Stimulated activated CD8-positive, alpha-beta memory T cell treated with anti-CD3 and anti-CD28 coated beads, Interleukin-15, amount 100 ng/mL, for 48 hours (primary cell): ENCODE measurements at places on chromosomes 12 and 14.

DNA sequence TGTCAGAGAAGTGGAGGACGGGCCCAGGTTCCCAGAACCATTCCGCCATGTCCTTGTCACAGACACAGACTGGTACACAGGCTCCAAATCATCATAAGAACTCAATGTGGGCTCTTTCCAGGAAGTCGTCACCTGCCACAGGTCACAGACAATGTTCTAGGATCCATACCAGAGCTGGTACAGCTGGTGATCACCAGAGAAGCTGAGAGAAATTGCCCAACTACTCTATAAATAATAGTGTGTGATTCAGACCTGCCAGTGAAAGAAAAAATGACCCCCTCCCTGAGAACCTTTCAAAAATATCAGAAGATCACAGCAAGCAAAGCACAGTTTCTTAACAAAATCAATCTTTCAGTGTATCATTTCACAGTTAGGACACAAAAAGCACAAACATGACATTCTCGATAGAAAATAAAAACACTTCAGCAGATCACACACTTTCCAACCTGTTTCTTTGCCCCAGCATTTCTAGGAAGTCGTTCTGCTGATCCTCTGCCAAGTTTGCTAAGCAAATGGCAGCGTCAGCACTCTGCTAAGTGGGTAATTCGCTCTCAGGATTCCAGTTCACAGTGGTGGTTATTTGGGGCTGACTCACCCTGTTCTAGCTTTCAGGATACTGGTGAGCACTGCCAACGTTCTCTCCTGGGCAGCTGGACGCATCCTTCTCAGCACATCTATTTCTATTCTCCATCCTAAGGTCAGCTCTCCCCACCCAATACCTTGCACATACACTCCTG, 223.3 kb upstream of the SFSWAP start:
- DNase-seq: no peak

- DNase-seq: no peak
Measured at GRCh38 chr12:49974231-49974675, 1.5 kb downstream of the AQP6 start.

DNA sequence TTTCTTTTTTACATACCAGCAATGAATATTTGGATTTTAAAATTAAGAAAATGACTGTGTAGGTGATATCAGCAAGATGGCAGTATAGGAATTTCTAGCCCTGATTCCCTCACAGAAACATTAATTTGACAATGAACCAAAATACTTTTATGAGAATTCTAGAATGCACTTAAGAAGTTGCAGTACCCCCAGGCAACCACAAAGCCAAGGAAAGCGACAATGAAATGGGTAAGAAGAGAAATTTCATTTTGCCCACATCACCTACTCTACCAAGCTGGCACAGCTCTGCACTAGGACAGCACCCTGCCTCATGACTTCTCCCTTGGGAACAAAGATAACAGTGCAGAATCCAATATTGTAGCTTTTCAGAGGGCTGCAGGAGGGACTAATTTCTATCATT, 6.6 kb downstream of the OR9K2 start:
- DNase-seq: no peak

- no peak for DNase-seq
Measured at GRCh38 chr14:90175631-90176030, 80.7 kb upstream of the PSMC1 start.

DNA sequence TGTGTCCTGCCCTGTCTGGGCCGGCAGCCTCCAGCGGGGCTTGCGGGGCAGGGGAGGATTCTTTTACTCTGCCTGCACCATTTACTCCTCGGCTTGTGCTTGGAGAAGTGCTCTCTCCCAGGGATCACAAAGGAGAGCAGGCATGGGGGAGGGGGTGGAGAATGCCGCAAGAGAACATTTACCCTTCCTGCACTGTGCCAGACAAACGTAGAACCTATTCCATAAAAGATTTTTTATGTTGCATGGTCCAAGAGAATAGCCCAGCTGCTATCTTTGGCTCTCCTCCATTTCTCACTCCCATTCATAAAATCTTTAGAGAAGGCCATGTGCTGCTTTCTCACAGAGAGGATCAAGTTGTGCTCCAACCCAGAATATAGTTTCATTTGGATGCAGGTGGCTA, 159.4 kb downstream of the SPTSSA start:
- DNase-seq: no peak

- DNase-seq: no peak
Measured at GRCh38 chr12:74619084-74619483, 81.4 kb downstream of the ATXN7L3B start.

- no peak for DNase-seq
Measured at GRCh38 chr12:49131894-49132461, 783 bp upstream of the TUBA1B start.

DNA sequence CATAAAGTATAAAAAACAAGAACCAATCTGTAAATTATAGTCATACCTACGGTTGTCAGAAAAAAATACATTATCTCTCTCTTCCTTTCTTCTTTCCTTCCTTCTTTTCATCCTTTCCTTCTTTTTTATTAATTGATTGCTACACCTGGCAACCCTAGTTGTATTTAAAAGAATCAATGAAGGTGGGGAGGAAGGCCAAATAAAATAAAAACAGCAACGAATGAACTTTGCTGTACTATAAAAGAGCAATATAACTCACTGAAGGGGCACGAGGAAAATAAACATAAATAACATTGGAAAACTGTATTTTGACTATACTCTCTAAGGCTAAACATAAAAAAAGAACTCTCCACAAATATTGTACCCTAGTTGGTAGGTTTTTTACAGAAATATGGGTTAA, 898.2 kb upstream of the USP15 start:
- DNase-seq: no peak

DNA sequence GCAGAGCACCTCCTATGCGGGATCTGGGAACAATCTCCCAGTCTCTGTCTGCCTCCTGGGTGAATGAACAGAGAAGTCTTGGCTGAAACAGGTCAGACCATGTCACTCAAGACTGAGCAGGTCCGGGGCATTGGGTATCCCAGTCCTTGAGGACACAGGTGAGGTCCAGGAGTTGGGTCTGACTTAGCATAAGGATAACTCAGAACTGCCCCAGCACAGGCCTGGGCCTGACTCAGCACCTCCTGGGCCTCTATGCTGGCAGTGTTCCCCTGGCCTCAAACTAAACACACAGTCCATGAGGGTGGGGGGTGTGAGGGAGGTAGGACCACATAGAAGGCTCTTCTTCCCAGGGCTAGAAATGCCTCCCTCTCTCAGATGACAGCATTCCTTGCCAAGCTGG, 1.5 kb upstream of the SDR9C7 start:
- no peak for DNase-seq

GRCh38 chr14:51093371-51094281, 1.3 kb downstream of the TRIM9 start:
- no peak for DNase-seq

DNA sequence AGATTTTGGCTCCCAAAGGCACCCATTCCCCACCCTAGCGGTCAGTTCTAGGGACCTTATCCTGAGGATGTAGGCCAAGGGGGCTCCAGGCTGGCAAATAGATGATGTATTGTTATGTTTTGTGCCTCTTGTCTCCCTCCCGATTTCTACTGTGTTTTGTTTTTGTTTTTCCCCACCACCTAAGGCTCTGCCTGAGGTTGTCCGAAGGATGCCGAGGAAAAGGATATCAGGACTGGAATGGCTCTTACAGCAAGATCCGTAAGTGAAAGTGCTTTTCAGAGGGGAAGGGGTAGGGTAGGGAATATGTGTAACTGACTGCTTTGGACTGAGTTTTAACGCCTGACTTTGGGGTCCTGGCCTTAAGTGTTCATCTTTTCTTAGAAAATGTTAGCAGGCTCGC, 6.6 kb downstream of the FOXG1 start:
- DNase-seq: no peak

DNA sequence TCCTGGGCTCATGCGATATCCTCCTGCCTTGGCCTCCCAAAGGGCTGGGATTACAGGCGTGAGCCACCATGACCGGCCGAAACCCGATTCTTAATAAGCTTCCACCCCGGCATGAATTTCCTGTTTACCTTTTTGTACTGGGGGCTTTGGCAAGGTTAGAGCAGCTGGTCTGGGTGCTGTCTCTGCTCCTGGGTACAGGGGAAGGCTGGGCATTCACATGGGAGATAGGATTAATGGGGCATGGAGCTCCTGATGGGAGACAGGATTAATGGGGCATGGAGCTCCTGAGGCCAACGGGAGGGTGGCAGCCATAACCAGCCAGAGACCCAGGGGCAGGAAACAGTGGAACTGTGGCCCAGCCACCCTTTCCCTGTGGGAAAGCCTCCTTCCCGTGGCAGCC, 69.5 kb upstream of the DICER1 start:
- no peak for DNase-seq

GRCh38 chr12:93757792-93758694, 80.9 kb downstream of the CRADD start:
- no peak for DNase-seq

DNA sequence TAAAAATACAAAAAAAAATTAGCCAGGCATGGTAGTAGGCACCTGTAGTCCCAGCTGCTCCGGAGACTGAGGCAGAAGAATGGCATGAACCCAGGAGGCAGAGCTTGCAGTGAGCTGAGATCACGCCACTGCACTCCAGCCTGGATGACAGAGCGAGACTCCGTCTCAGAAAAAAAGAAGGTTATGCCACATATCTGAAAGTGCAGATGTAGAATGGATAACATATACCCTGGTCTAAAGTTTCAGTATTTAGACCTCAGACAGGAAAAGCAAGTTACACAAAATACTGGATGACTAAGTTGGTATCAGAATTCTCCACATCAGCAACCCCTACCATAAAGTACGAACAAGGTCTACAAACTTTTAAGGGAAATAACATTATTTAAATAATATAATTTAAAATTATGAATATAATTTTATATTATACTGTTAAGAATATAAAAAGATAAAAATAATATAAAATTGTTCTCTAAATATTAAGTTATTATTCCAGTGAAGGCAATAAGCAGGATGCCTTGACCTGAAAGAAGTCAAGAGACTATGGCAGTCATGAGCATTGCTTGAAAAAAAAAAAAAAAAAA, 169.9 kb downstream of the CRADD start:
- no peak for DNase-seq

DNA sequence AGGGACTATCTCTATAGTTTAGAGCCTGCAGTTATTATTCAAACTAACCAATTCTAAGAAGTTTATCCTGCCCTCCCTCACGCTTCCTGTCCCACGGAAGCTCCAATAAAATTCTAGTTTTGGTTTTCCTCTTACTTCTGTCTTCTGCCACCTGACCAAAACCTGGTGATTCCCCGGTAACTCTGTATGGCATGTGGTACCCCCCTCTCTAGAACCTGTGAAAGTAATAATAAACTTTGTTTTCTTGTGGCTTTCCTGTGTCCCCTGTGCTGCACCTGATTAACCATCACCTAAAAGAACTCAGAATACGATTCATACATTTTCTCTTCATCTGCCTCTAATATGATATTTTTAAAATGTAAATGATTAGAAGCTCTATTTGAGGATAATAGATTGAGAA, 379.8 kb downstream of the APAF1 start:
- no peak for DNase-seq

DNA sequence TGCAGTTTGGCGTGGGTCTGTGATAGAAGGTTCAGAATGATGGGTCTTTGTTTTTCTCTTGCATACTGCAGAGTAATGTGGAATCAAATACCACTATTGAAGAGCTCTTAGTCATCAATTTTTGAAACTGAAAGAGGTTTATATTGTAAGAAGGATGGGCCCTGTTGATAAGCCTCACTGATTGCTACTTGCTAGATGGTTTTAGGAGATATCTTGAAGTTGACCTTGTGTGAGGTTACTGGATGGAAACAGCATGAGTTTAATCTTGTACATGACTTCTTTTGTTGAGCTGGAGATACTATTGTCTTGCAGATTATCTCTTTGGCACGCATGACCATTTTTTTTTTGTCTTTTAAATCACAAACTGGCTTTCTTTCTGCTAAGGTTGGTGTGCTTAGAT, 13.8 kb downstream of the BICD1 start:
- DNase-seq: no peak
